Activated CD4-positive, CD25-positive, alpha-beta regulatory T cell (primary cell): ENCODE measurements at places on chromosomes 2 and 18.

GRCh38 chr2:82599021-82599420 is 1860.1 kb downstream of the SUCLG1 start:
- no peak for DNase-seq

GRCh38 chr18:49645841-49646351 is 84.0 kb downstream of the LIPG start:
- no peak for DNase-seq

DNA sequence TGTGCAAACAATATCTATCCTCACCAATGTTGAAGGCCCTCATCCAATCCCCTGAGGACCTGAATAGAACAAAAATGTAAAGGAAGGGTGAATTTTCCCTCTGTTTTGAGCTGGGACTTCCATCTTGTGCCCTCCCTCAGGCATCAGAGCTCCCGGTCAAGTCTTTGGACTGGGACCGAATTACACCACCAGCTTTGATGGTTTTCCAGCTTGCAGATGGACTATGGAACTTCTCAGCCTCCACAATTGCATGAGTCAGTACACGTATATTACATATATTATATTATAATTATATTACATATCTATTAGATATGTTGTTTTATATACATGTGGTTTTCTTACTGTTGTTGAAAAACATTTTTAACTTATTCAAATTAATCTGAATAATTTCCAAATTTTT is 496.4 kb downstream of the CMPK2 start:
- DNase-seq, result no peak

- DNase-seq, result no peak
Observed at GRCh38 chr2:187976259-187976985, 315.3 kb upstream of the GULP1 start.

GRCh38 chr18:59270689-59271257 is 2.5 kb downstream of the RAX start:
- no peak for DNase-seq

DNA sequence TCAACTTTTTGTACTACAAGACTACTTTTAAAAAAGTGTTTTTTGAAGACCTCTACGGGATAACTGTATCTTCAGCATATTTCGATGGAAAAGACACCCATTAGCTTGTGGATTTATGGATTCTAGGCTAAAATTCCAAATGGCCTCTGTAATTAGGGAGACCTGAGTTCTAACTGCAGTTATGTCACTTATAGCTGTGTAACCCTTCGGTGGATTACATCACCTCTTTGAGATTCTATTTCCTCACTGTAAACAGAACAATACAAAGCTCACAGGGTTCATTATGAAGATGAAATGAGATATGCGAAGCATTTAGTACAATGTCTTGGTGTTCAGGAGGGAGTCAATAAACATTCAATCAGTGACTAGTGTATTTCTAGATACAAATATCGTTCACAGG is 24.2 kb downstream of the LMAN2L start:
- DNase-seq, result no peak

DNA sequence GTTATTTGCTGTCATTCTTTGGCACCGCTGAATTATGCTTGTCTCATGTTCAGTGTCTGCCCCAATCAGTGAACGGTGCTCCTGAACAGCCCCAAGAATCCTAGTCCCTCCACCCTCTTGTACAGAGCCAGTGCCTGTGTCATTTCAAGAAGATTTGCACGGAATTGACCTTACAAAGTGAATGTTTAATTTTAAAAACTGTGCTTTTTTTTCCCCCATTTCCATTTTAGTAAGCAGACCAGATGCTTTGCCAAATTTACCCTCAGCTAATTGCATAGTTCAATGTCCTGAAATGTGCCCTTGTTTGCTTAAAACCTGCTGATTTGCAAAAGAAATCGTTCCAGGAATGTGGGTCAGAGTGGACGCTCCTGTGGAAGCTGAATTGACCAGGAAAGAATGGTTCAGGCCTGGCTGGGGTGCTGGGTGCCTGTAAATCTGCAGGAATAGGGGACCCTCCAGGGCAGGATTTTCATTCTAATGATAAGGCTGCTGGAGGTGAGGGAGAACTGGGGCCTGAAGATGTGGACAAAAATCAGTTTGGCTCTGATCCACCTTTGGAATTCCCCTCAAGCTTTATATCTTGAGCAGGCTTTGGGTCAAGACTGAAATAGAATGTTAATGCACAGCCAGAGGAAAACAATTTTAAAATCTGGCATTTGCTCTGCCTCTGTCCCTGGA is 20.1 kb downstream of the TMEM17 start:
- DNase-seq, result no peak

GRCh38 chr2:134780972-134781371 is 57.4 kb upstream of the ACMSD start:
- no peak for DNase-seq
